Stimulated activated CD8-positive, alpha-beta memory T cell treated with anti-CD3 and anti-CD28 coated beads, Interleukin-4, amount 100 ng/mL, for 1 hour (primary cell): ENCODE measurements at places on chromosomes 11 and 22.

DNA sequence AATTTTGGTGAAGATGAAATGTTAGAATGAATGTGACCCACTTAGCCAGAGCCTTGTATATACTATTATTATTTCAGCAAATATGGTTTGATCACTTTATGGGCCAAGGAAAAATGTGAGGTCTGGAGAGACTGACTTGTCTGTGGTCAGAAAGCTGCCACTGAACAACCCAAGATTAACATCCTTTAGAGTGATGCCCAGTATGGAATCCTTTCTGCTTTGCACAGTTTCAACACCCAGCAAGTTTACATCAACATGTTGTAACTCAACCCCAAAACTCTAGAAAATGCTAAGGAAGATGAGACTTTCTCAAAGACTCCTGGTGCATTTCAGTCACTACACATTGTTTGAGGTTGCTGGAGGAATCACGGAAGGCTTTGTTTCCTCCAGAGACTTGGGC is 107.7 kb downstream of the SNX19 start:
- no peak for DNase-seq

DNA sequence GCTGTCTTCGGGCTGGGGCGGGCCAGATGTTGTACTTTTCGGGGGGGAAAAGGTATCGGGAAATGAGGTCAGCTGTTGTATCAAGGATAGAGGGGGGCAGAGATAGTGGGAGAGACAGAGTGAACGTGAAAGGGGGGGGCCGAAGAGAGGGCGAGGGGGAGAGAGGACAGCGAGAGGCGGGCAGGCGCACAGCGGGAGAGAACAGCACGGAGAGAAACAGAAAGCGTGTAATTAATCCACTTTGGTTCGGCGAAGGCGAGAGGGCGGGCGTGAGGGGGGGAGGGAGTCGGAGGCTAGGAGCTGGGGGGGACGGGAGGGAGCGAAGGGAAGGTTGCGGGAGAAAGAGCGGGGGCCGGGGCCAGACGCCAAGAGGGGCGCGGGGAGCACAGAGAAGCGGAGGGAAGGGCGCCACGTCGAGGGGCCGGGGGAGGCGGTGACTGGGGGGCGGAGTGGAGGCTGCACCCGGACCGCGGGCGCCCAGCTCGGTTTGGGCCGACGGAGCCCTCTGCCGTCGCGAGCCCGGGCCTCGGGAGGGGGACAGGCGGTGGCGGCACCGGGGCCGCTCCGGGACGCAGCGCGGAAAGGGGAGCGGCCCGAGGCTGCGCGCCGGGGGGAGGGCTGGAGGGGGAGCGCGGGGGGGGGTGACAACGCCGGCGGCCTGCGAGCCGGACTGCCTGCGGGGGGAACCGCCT is 612 bp downstream of the IGF2 start:
- no peak for DNase-seq

DNA sequence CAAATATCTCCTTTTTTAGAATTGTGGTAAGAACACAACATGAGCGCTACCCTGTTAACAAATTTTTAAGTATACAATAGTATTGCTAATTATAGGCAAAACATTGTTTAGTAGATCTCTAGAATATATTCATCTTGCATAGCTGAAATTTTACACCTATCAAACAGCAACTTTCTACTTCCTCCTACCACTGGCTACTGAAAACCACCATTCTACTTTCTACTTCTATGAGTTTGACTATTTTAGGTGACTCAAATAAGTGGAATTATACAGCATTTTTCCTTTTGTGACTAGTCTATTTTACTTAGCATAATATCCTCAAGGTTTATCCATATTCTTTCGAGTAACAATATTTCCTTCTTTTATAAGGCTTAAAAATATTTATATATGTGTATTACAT is 128.4 kb downstream of the FAM76B start:
- DNase-seq = no peak

- no peak for DNase-seq
Measured at GRCh38 chr11:68950762-68951161, 30.0 kb downstream of the MRGPRD start.

DNA sequence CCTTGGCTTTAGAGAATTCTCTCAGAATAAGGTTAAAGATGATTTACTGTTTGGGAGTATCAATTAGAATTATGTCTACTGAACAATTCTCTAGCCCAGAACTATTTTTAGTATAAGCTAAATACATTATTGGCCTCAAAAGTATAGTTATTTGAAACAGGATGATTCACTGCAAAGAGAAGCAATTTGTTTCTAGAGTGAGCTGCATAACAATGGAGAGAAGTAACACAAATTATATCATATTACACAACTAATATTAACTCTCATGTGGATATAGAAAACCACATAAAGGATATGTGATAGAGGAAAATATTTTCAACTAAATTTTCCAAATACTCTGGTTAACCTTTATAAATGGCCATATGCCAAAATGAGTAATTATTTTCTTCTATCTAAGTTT is 24.9 kb downstream of the PGM2L1 start:
- no peak for DNase-seq

DNA sequence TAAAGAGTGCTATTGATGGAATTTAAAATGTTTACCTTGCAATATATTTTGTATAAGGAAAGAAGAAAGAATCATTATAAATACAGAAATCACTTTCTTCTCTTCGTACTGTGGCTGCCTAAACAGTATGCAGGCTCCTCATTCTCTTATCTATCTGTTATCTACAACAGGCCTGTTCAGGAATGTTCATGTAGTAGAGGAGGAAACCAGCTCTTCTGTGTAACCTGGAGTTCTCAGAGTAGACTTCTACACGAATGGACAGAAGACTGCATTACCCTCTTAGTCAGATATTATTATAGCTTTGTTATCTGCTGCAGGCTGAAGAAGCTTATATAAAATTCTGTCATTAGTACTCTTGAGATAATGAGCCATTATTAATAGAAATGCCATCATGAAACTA is 1225.9 kb upstream of the CNTN5 start:
- no peak for DNase-seq

DNA sequence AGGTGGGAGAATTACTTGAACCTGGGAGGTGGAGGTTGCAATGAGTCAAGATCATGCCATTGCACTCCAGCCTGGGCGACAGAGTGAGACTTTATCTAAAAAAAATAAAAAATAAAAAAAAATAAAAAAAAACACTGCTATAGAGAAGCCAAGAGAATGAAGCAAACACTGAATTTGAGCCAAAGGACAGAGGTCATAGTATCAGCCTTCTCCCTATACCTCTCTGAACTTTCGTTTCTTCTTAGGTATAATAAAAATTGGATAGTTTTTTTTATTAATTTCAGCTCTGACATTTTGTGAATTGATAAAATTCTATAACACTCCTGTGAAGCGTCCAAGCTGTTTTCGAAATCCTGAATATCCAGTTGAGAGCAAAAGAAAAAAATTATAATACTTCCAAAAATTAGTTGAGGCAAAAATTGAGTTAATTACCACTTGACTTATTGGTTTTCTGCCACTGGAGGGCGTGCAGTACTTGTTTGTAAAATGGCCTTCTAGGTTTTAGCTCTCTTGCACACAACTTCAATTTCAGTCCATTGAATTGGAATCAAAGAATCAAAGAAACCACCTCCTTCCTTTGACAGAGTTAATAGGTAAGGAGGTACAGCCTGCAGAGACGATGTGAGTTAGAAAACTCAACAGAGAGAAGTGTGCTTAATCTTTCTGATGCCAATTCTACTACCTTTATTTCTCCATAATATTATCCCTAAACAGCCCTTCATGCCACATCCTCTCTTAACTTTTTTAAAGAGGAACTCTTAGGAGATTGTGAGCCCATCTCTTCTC is 143.2 kb downstream of the BBOX1 start:
- no peak for DNase-seq

- no peak for DNase-seq
Measured at GRCh38 chr11:118658429-118659313, 20.8 kb downstream of the TREH start.

GRCh38 chr11:131056036-131056435 is 139.8 kb upstream of the SNX19 start:
- DNase-seq = no peak

- no peak for DNase-seq
Measured at GRCh38 chr22:27257987-27258386, 543.6 kb downstream of the MN1 start.

DNA sequence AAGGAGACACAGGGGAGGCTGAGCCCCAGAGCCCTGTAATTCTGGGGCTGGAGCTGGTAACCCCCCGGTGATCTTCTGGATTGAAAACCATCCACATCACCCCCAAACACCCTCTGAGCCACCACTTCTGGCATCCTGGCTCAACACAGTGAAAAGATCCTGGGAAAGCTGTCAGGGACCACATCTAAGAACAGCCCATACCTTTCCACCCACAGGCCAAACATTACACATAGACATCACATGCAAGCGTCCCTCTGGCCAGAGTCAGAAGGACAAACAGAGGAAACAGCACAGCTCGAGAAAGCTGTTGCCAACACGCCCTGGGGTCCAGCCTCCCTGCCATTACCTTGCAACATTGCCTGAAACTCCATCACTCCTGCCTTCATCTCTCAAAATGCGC is 469.5 kb downstream of the SOX6 start:
- DNase-seq = no peak

- DNase-seq = no peak
Measured at GRCh38 chr11:27084518-27084917, 43.9 kb downstream of the BBOX1 start.

- no peak for DNase-seq
Measured at GRCh38 chr11:126404367-126404766, 48.9 kb downstream of the ST3GAL4 start.

GRCh38 chr11:134170177-134170918 is 53.4 kb downstream of the NCAPD3 start:
- no peak for DNase-seq

DNA sequence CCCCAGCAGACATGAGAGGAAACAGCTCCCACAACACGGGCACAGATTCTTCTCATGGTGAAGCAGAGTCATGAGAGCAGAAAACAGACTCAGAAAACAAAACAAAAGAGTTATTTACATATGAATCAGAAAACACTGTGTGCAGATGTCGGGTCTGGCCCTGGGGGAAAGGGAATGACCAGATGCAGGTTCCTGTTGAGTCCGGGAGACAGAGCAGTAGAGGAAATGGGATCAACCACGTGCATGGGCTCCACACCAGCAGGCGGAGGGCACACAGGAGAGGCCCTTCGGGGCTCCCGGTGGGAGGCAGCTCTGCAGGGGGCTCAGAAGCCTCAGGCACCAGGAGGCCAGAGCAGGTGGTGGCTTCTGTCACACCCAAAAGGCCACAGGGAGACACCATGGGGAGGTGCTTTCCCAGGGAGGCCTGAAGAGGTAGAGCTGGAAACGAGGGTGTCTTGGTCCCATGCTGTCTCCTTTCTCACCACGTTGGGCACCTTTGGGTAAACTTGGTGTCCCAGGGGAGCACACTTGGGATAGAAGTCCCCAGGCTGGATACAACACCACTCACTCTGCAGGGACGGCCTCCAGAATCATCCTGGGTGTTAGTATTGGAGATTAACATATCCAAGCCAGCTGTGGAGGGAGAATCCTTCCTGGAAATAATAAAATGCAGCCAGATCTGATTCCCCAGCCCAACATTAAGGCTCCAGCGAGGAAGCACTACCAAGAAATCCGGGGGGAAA is 764.7 kb downstream of the BRD1 start:
- DNase-seq = no peak

DNA sequence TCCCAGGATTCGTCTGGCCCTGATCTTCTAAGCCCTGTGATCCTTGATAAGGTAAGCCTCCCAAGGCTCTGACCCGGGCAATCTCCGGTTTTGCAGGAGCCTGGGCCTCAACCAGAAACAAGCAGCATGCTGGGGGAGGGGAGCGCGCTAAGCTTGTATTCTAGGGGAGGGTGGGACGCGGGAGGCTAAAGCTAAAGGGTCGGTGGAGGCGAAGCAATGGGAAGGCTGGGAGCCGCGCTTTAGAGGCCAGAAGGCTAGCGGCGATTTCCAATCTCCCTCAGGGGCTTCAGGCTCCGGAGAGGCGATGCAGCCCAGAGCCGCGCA is 753 bp downstream of the PTPN5 start:
- no peak for DNase-seq

GRCh38 chr11:126465573-126466188 is 110.2 kb downstream of the ST3GAL4 start:
- no peak for DNase-seq

GRCh38 chr11:36228689-36229088 is 60.5 kb downstream of the COMMD9 start:
- no peak for DNase-seq

GRCh38 chr11:62644220-62644619 is 2.2 kb downstream of the GANAB start:
- DNase-seq = no peak

- no peak for DNase-seq
Measured at GRCh38 chr11:2519517-2519861, 74.7 kb downstream of the KCNQ1 start.

DNA sequence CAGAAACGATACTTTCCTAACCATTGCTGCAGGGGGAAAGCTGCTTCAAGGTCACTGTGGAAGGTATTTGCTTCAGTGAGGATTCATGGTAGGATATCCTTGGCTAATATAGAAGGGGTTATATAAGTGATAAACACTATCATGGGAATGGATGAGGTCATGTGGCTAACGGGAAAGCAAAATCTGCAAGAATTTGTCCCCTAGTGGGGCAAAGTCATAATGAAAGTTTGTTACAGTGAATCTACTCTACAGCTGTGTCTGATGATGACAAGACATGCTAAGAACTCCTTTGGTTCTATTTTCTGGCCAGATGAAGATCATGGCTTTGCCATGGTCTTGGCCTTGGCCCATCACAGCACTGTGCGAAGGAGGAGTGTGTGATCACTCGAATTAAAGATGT is 13.8 kb downstream of the MMP20 start:
- no peak for DNase-seq

DNA sequence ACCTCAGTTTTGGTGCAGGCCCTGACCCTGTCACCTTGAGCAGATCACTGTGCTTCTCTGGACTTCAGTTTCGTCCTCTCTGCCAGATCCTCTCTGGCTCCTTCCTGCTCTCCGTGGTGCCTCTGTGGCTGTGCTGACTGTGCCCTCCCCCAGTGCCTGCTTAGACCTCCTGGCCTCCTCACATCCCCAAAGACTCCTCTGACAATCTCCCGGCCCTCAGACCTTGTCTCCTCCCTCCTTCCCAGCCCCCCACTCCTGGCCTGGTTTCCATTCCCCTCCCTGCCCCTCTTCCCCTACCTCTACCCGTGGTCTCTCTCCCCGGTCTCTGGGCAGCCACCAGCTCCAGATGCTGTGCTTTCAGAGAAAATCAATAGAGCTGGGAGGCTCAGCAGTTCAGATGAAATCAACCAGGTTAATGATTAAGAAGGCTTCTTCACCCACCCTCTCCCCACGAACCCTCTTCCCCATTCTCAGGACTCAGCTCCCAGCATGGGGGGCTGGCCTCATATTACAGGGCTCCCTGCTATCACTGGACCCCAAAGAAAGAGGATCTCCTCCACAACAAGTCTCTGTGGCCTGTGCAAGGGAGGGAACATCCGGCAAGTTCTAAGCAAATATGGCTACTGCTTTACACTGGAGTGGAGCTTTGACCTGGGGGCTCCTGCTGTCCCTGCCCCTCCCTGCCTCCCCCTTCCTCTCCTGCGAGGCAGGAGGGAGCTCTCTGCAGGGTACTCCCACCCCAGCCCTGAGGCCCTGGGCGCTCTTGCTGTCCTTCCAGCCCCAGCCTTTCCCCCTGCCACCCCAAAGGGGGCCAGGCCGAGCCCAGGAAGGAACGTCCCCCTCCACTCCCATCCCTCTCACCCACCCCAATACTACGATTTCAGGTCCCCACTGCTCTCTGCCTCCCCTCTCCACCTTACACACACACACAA is 8.5 kb downstream of the BACE1-AS start:
- no peak for DNase-seq
